ENCODE measurements at places on chromosomes 11 and 22. TPM values are rescaled to one million over a fixed set of nuclear protein-coding genes. Genes with fewer than 3 reads are reported as not detected.

GRCh38 chr11:42025121-42025803, 565.8 kb upstream of the LRRC4C start:
- no peak for DNase-seq

- peak; percentile 79 for DNase-seq
Observed at GRCh38 chr11:73376803-73377629, 817 bp downstream of the RELT start.

DNA sequence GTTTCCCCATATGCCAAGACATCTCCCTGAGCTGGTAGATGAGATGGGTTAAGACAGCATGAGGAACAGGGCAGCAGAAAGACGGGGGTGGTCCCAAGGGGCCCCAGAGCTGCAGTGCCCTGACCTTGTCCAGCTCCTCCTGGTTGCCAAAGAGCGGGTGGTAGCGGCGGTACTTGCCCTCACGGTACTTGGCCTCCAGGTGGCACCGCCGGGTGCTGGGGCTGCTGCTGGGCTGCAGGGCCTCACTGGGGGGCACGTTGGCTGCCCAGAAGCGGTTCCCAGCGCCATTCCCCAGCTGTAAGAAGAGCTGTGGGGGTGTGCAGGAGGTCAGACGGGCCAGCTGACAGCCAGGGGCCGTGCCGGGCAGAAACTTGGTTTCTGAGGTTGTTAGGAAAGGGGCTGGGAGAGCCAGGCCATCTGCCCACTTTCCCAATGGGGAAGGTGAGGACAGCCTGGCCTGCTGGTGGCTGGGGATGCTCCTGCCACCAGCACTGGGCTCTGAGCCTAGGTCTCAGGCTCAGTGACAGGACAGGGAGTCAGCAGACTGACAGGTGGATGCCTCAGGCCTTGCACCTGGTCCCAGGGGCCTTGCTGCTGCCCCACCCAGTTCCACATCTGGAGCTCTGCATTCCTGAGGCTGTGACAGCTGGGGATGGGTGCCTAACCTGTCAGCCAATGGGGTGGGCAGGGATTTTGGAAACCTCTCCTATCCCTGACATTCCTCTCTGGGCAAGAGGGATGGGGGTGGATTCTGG, 30.0 kb upstream of the PDE2A start:
- DNase-seq = no peak

DNA sequence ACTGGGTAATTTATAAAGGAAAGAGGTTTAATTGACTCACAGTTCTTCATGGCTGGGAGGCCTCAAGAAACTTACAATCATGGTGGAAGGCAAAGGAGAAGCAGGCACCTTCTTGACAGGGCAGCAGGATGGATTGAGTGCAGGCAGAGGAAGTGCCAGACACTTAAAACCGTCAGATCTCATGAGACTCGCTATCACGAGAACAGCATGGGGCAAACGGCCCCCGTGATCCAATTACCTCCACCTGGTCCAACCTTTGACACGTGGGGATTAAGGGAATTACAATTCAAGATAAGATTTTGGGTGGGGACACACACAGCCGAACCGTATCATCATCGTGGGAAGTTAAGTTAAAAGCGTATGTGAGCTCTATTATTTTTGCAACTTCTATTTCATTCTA, 71.4 kb upstream of the SYN3 start:
- DNase-seq = no peak

DNA sequence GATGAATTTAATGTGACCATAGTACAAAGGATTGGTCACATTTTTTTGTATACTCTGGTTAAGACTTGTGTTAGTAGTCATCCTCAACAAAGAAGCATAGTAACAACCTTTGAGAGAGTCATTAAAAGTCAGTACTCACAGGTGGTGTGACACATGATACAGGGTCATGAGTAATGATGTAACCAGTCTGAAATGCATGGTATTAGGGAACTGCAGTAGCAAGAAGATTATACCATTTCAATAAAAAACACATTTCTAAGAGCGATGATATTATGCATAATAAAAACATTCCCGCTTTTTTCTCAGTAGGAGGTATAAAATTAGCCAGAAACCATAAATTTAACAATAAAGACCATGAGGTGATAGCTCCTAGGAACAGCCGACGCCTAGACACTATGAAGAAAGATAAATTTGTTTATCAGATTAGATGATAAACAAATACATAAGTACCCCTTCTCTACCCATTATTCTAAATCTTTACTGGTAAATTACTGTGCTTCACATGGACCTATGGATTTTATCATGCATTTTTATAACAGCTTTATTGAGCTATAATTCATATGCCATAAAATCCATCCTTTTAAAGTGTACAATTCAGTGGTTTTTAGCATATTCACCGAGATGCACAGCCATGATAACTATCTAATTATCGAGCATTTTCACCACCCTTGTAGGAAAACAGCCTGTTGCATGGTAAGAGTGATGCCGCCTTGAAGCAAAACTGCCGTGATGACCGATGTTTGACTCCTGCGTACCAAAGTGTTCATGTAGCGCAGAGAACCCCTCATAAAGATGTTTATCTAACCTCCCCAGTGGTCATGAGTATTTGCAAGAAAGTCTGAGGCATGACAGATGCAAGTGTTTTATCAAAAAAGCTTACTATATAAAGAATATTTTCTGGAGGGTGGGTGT, 41.8 kb downstream of the TMPRSS5 start:
- no peak for DNase-seq

DNA sequence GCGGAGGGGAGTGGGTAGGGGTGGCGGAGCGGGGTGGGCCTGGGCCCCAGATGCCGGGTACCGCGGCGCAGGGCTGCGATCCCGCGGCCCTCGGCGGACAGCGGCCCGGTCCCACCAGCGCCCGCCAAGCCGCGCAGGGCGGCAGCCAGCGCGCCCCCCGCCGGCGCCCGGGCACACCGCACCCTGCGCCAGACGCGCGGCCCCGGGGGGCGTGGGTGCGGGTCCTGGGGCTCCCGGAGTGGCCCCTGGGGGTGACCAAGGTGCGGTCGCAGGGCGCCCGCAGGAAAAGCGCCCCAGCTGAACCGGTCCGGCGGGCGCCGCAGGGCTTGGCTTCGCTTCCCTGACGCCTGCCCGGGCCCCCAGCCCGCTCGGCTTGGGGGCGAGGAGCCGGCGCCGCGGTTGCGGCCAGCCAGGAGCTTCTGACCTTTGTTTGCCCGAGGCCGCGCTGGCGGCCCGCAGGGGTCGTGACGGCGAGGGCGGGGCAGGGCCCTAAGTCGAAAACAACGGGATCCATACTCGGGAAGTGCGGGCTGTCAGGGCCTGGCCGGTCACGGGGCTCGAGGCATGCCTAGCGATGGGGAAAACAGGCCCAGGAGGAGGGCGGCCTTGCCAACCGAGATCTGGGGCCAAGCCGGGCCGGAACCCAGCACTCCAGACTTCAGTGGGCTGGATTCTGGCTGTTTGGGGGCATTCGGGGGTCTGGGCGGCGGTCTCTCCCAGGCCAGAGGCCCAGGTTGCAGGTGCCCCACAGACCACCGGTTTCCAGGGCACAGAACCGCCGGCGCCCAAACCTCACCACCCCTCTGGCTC, 581 bp upstream of the AP5B1 start:
- no peak for DNase-seq

DNA sequence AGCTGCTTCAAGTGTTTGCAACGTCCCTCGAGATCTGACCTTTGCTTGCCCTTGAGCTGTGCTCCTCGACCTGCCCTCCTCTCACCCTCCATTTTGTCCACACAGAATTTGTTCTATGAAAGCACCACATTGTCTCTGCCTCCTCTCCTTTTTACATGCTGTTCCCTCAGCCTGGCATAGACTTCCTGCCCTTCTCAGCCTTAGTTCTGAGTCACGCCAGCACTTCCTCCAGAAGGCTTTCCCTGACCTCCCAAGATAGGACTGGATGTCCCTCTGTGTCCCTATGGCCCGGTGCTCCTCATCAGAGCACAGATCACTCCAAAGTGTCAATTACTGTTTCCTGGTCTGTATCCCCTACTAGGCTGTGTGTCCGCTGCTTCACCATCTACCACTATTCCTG, 16.2 kb downstream of the JHY start:
- no peak for DNase-seq

DNA sequence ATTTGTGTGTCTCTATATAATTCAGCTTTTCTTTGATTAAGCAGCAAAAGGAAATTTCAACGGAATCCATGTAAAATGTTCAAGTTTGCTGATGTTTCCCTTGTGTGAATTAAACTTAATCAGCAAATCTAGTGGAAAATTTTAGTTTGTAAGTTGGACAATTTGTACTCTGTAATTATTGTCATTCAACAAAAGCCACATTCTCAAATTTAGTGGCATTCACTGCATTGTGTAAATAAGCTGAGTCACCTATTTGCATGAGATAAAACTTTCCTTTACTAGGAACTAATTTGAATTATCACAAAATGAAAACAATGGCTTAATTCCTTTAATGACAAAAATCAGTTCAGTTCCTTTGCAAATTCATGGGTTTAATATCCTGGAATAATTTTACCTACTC, 784.2 kb upstream of the CCDC179 start:
- no peak for DNase-seq

GRCh38 chr11:94741022-94741679, 27.0 kb upstream of the AMOTL1 start:
- DNase-seq = no peak

DNA sequence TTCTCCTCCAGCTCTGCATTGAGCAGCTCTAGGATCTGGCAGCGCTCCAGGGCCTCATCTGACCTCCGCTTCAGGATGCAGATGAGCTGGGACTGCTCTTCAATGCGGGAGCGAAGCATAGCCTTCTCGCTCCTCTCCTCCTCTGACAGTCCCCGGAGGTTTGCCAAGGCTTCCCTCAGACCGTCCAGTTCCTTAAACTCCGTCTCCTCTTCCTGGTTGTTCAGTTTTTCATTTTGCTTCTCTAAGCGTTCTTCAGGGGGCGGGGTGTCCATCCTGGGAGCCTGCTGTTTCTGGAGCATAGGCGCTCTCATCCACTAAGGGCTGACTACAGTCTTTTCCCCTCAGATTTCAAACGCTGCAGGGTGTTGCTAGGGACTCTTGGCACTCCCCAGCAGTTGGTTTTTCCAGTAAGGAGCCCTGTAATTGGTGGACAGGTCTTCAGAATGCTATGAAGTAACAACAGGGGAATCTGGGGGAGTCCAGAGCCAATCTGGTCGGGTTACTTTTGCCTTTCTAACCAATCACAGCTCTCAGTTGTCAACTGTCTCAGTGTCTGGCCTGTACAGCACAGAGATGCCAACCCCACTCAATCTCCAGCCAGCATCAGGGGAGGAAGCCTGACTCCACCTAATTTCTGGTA, at the start of gene CCDC89:
TSS of gene CCDC89 (minus strand) at position 376 of the 640 bp plus-strand sequence. CDS start at position 311, 65 bp downstream.
- DNase-seq = peak; percentile 8

GRCh38 chr11:16610738-16611388, 127.6 kb upstream of the C11orf58 start:
- DNase-seq = no peak

- DNase-seq = no peak
Observed at GRCh38 chr11:115330684-115331482, 173.3 kb downstream of the CADM1 start.

DNA sequence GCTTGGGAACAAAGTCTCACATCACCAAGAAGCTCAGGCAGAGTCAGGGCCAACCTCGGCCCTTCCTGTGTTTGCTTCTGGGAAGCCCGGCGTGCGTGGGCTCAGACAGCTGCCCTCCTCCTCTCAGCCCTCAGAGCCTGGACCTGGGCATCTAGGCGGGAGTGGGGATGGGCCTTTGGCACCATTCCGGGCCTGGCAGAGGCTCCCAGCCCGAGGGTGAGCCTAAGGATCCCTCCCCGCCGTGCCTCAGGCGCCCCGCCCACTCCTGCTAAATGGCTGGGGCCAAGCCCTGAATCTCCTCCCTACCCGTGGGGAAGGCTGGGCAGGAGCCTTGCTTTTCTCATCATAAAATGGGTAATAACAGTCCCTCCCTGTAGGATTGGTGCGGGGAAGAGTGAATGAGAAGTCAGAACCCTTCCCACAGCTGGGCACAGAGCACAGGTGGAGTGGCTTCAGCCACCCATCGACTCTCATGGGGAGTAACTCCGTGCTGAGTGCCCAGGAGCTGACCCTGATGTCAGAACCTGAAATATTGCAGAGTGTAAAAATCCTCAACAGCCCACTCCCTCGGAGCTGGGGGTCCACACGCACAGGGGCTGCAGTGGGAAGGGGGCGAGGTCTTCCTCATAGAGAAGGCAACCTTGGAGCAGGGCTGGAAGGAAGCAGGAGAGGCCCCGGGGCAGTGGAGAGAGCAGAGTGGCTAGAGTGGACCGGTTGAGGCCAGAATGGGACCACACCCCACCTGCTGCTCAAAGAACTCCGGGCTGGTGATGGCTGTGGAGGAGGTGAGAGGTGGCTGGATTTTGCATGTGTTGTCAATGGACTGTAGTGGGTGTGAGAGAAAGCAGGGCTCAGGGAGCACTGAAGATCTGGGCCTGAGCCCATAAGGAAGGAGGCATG, 18.8 kb upstream of the CDKN1C start:
- DNase-seq = no peak

GRCh38 chr11:125088576-125089455, 22.6 kb downstream of the TMEM218 start:
- DNase-seq = no peak

DNA sequence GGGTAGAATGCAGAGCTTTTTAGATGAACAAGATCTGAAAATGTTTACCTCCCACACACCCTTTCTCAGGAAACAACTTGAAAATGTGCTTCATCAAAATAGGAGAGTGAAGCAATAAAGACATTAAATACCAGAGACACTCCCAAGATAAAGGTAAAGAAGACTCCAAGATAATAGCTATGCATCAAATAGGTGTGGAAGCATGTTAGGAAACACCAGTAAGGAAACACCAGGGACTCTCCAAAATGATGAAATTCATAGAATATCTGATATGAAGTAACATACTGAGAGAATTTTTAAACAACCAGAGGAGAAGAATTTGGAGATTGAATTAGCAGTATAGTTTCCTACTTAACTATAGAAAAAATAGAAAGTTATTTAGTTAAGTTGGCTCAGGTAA, 57.0 kb downstream of the OR10A6 start:
- DNase-seq = no peak

- peak; percentile 76 for DNase-seq
Observed at GRCh38 chr22:46072110-46072881, 78.0 kb upstream of the PPARA start.

- DNase-seq = no peak
Observed at GRCh38 chr11:69863544-69864200, 44.5 kb upstream of the FGF3 start.

DNA sequence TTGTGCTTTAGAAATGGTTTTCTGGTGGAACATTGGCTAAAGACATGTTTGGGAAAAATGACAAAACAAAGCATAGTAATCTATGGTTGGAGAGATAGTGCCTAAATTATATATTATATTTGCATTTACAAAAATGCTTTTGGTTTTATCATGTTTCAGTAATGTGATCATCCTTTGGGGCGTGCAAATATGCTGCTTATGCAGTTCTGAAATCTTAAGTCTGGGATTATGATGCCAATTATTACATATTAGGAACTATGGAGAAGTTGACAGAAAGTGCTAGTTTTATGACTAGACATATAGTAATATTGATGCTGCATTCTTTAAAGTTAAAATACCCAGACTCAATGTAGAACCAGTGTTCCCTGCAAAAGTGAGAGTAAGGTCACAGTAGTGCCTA, 655.0 kb downstream of the METTL15 start:
- DNase-seq = no peak

Gene SCUBE1
- 0.05 TPM for total RNA-seq

Gene TRIM34
- 10.8 TPM for total RNA-seq

Gene SCUBE2
- total RNA-seq = not detected

Gene LINC01488
- not detected for total RNA-seq

Gene THY1
- total RNA-seq = 122 TPM

All from MG63 (cell line).